ENCODE measurements at places on chromosomes 1 and 21.
A peak's percentile ranks its signal among the peaks of the same experiment; 100 is the strongest.

DNA sequence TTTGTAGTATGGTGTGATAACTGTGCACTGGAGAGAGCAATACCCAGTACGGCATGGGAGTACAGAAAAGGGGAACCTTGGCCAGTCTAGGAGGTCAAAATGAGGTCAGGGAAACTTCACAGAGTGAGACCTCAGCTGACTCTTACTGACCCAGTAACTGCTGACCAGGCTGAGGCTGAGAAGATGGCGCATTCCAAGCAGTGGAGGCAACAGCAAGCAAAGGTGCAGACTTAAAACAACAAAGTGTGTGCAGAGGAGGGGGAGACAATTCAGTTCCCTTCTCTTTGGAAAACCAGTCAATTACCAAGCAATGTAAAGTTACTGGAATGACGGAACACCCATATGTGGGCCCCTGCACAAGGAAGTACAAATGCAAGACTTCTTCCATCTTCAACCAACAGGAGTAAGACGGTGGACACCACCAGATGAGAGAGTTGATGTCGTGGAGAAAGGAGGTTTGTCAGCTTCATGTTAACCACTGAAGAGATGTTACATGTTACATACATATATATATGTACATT is 54.6 kb upstream of the PRDX6 start:
- no peak for DNase-seq

GRCh38 chr1:229089586-229090208 is 181.2 kb upstream of the RAB4A start:
- no peak for DNase-seq

DNA sequence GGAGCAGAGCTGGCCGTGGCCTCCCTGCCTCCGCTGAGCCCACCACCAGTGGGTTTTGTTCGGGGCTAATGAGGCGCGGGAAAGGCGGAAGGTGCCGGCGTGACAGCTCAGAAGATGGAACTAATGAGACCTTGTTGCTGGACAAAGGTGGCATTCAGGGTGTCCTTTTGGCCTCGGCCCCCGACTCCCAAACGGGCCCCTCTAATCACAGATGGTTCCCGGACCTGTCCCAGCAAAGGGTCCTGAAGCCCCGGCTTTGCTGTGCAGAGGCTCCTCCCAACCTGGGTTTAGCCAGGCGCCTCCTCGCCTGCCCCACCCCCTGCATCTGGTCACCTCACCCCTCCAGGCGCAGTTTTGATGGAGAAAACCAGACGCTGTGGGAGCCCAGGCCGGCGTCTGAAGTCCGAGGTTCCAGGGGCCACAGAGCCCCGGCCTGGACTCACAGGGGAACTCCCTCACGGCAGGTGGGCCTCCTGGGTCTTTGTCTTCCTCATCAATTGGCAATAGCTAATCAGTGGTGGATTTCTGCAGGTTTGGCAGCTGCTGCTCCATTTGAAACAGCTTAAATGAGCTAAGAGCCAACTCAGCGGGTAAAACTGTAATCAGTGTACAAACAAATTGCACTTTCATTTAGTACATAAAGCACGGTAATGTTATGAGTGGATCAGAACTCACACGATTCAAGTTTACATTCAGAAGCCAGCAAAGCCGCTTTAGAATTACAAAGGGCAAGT is 44.3 kb upstream of the ADARB1 start:
- no peak for DNase-seq

GRCh38 chr1:156160000-156160742 is 6.8 kb downstream of the SEMA4A start:
- DNase-seq, result no peak

GRCh38 chr21:31887391-31887841 is 14.6 kb downstream of the HUNK start:
- peak; percentile 42 for DNase-seq

DNA sequence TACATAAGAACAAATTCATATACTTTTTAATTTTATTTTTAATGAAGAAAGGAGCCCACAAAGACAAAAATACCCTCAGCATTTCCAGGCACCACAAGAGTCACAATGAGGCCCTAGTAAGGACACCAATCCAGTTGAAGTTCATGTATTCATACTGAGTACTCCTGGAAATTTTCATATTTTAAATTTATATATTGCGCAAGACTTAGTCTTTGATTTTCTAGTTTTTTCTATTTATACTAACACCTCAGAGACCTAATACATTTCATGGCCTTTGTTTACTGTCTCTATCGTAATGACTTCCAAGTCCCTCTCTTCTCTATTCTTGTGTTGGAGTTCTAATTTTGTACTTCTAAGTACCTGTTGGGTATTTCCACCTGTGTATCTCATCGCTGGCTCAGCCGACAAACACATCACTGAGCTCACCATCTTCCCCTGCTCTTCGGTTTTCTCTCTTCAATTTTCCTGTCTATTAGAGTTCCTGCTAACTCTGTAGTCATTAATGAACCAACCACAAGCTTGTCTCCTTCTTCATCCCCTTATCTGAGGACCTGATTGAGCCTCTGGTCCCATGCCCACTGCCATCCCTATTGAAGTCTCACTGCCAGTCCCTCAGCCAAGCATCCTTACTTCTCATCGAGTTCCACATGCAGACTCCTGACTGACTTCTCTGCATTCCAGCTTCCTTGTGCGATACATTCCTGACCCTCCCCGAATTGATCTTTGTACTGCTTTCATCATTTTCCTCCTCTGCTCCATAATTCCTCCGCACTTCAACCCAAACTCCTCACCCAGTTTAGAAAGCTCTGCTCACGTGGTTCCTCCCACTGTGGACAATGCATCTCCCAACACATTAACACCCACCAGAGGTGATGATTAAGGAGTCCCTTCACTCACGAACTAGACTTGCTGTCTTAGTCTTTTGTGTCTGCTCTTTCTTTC is 17.3 kb upstream of the IRF2BP2 start:
- DNase-seq, result no peak

DNA sequence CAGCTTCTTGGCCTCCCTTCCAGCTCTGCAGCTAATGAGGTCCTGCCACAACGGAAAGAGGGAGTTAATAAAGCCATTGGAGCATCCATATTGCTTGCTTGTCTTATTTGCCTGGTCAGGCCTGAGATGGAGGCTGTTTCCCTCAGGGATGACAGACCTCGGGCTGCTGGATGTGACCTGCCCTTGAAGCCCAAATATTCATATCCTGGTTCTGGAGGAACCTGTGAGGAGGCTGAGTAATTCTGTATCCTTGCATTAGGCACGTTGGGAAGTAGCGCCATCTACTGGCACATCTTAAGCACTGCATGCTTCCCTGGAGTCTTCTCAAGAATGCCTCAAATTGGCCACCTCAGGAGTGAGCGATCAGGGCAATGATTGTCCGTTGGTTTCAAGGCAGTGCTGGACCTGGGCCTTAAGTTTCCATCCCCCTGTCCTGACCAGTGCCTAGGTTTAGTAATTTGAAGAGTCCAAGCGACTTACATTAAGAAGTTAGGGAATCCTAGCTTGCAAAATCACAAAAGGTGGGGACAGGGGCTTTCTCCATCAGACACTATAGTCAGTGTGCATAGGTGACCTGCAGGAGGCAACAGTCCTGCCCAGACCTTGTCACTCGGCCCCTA is 13.8 kb upstream of the NASP start:
- peak; percentile 82 for DNase-seq

GRCh38 chr1:91572044-91572443 is 71.4 kb downstream of the CDC7 start:
- no peak for DNase-seq

DNA sequence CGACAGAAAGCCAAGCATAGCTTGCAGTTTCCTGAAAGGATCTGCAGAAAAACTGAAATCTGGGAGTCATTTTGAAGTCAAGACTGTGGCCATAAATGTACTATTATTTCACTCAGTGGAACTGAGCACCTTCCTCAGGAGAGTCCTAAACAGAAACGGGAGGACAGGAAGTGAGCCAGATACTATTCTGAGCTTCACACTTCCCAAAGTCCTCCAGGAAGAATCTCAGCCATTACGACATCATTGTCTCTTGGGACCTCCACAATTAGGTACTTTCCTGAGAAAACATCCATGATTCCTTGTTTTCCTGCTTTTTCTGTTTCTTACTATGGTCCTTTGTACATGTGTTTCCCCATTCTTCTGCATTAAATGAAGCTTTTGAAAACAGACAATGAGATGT is 299.2 kb upstream of the USP25 start:
- no peak for DNase-seq

GRCh38 chr1:228108742-228109072 is 392 bp downstream of the MRPL55 start:
- DNase-seq, result no peak

- DNase-seq, result no peak
These were observed 41.4 kb downstream of the RGS5 start for GRCh38 chr1:163161337-163161736.

- no peak for DNase-seq
These were observed 5.7 kb upstream of the TMEM167B start for GRCh38 chr1:109084563-109085517.

- no peak for DNase-seq
These were observed 132.1 kb downstream of the ASTN1 start for GRCh38 chr1:177032434-177032833.

- DNase-seq, result no peak
These were observed 50.5 kb upstream of the PGBD5 start for GRCh38 chr1:230476622-230477003.
